ENCODE measurements at places on chromosomes 12 and 14.

- peak; percentile 80 for DNase-seq
Observed at GRCh38 chr12:50220363-50220995, 53.3 kb upstream of the CERS5 start.

DNA sequence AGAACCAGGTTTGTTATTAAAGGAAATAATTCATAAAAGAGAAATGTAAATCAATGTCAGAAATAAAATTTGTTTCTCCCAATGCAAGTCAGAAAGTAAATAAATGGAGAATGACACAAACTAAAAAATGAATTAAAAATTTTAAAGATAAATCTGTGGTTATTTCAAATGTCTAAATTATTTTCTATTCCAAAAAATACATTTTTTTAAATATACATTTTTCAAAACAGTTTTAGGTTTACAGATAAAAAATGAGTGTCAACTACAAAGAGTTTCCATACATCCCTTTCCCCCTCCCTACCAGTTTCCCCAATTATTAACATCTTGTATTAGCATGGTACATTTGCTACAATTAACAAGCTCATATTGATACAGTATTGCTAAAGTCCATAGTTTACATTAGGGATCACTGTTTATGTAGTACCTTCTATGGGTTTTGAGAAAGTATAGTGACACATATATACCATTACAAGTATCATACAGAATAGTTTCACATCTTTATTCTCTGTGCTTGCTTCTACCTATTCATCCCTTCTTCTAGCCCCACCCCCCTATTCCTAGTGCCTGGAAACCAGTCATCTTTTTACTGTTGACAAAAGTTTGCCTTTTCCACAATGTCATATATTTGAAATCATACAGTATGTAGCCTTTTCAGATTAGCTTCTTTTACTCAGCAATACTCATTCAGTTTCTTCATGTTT is 104.2 kb downstream of the RALGAPA1 start:
- DNase-seq: no peak

DNA sequence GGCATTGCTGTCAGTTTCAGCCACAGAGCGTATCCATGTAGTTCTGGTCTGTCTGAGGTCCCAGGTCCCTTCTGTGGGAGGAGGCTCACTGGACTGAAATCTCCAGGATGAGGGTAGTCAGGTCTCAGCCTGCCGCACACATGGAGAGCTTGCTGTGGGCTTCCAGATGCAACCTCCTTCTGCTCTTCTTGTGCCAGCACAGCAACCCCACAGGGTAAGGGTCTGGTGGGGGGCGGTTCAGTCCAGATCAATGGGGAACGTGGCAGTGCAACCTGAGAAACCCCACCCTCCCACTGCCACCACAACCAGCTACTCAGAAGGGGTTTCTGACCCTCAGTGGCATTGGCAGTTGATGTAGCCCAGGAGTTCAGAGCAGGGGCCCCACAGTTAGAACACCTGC is 61.2 kb downstream of the BEGAIN start:
- DNase-seq: no peak

GRCh38 chr14:68882235-68882634 is 89.4 kb upstream of the ZFP36L1 start:
- no peak for DNase-seq

GRCh38 chr12:15592934-15593333 is 196.3 kb downstream of the EPS8 start:
- DNase-seq: peak; percentile 32

DNA sequence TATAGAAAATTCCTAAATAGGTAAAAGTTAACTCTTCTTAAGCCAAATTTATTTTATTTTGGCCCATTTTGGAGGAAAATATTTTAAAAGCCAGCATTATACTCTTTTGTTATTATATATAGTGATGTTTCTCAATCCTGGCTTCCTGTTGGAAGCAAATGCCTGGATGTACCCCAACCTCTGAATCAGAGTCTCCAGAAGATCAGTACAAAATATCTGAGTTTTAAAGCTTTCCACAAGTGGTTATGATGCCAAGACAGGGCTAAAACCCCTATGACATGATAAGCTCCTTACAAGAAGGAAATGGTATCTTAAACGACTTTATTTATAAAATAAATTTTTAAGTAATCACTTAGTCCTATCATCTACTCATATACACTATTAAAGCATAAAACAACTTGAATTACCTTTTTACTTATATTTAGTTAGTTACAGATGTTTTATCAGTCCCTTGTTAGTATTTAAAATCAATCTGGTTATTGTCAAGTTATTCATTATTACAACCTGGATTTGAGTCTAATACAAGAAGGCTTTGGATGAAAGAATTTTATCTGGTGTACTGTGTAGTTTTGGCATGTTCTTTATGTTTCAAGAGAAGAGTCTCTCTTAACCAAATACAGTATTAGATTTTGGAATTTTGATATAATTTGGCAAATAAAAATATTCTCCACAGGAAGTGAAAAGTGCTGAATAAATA is 238.1 kb downstream of the SLC2A13 start:
- peak; percentile 26 for DNase-seq

GRCh38 chr12:77855548-77855947 is 24.9 kb downstream of the NAV3 start:
- DNase-seq: no peak

DNA sequence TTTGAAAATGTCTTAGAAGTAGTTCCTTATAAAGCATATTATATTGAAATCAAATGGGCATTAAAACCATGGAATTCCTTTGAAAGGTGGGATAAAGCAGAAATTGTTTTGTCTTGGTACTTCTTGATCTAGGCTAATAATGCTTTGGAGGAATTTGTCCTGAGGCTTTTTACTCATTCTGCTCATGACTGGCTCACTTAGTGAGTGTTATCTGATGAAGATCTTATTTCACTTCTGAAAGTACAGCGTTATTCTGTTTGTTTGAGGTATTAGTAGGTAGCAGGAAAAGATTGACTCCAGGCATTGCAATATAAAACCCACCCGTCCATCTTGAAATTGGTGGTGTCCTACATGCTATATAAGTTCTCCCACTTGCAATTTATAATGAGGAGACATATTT is 5.5 kb downstream of the C12orf71 start:
- DNase-seq: peak; percentile 37

DNA sequence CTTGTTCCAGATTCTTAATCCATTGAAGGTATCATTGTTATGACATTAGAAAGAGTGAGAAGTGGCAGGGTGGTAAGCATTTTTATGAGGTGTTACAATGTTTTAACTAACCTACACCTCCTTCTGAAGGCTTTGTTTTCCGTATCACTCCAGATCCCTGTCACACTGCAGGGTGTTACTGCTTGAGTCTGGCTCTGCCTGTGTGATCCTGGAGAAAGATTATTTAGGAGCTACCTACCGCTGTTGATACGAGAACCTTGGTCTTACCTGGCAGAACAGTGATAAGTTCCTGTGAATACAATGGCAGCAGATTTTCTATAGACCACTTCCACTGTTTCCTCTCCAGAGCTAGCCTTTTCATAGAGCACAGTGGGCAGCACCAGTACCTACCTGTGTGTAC is 36.2 kb downstream of the GRIN2B start:
- DNase-seq: no peak

- DNase-seq: no peak
Observed at GRCh38 chr12:117129391-117129790, 30.2 kb upstream of the TESC start.

DNA sequence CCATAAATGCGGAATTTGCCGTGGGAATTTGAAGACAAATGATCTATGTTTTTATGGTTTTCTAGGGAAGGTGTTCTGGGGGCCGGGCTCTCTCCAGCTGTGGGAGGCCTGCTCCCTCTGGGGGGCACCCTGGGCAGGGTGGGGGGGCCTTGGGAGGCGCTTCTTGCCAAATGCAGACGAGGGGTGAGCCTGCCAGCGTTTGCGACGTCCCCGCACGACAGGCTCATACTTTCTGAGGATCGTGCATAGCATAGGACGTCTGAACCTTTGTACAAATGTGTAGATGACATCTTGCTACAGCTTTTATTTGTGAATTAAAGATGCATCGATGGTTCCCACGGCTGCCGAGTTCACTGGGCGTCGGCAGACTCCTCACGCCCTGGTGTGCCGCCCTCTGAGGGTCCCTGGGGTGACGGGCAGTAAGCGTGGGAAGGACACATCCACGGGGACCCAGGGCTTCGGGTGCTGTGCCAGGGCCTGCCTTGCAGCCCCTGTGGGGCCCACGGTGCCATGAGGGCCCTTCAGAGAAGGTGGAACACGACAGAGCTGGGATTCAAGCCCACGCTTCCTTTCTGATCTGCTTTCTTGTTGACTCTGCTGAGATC is 42.3 kb downstream of the KIF26A start:
- DNase-seq: no peak

GRCh38 chr12:98618952-98619351 is 25.5 kb downstream of the SLC25A3 start:
- DNase-seq: peak; percentile 75

DNA sequence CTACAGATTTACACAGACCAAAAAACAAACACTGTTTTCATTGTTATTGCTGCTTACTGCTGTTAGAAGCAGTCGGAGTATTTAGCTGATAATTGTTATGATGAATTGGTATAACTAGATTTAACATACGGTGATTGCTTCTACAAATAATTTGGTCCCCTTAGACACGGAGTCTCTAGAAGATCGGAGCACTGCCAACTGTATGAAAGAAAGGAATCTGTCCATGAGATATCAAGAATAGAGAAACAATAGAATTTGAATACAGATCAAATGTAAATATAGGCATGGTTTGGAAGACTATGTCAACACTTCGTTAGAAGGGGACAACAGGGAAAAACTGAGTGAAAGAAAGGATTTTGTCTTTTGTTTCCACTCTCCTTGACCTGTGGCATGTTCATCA is 110.9 kb downstream of the PPP2R5E start:
- DNase-seq: no peak

GRCh38 chr14:72024043-72024407 is 91.8 kb downstream of the RGS6 start:
- peak; percentile 47 for DNase-seq

Data from iris pigment epithelial cell (primary cell).